ENCODE measurements at places on chromosomes 2 and 18. TPM values are rescaled to one million over a fixed set of nuclear protein-coding genes. Genes with fewer than 3 reads are reported as not detected.

BCL11A gene
- 3.3 TPM for total RNA-seq

TMEM127 gene
- total RNA-seq = 55.1 TPM

COL3A1 gene
- 300 TPM for total RNA-seq

SRD5A2 gene
- total RNA-seq = 7.0 TPM

GRCh38 chr2:181426672-181427071 lies 30.5 kb upstream of the ITGA4 start:
- H3K4me1 ChIP-seq = no peaks in the 10 kb centered on the region
- no peaks in the 10 kb centered on the region for H3K27me3 ChIP-seq
- H3K36me3 ChIP-seq = no peaks in the 10 kb centered on the region
- no peak overlapping the region for H3K27ac ChIP-seq
- H3K4me3 ChIP-seq = no peak overlapping the region

SERPINB10 gene
- not detected for total RNA-seq

GTF3C2 gene
- 57.7 TPM for total RNA-seq

DNA sequence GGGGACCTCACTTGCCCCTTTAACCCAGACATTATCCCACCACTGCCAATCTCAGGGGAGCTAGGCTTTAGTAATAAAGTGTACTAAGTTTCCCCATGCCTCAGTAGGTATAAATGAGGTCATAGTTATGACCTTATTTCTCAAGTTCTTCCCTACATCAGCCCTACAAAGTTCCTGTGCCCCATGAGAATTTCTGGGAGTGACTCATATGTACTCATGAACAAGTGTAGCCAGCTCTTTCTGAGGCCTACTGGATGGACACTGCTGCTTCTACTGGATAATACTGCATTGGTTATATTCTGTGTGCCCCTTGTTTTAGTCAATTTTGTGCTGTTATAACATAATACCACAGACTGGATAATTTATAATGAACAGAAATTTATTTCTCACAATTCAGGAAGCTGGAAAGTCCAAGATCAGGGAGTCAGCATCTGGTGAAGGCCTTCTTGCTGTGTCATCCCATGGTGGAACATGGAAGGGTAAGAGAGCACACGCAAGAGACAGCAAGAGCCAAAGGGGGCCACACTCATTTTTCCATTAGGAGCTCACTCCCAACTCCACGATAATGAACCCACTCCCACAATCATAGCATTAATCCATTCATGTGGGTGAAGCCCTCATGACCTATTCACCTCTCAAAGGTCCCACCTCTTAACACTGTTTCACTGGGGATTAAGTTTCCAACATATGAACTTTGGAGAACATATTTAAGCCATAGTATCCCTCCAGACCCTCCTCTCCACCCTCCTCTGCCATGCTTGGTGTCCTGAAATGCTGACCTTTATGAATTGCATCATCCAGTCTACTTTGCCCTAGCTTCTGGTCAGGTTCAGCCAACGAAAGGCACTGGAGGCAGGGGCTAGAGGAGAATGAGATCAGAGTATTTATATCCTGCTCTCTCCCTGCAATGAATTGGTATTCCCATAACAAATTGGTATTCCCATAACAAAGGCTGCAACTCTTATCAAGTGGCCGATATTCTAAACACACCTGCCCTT lies 25.4 kb upstream of the ST3GAL5 start:
- no peak for DNase-seq
- H3K27me3 ChIP-seq = no peaks in the 10 kb centered on the region
- peaks cover 7% of the 10 kb centered on the region for H3K4me1 ChIP-seq
- H3K36me3 ChIP-seq = no peaks in the 10 kb centered on the region

GRCh38 chr2:233343171-233343705 lies 11.1 kb upstream of the DGKD start:
- no peaks in the 10 kb centered on the region for H3K27me3 ChIP-seq
- no peaks in the 10 kb centered on the region for H3K36me3 ChIP-seq
- no peaks in the 10 kb centered on the region for H3K4me1 ChIP-seq
- DNase-seq = no peak
- H3K4me3 ChIP-seq = no peak overlapping the region

DNA sequence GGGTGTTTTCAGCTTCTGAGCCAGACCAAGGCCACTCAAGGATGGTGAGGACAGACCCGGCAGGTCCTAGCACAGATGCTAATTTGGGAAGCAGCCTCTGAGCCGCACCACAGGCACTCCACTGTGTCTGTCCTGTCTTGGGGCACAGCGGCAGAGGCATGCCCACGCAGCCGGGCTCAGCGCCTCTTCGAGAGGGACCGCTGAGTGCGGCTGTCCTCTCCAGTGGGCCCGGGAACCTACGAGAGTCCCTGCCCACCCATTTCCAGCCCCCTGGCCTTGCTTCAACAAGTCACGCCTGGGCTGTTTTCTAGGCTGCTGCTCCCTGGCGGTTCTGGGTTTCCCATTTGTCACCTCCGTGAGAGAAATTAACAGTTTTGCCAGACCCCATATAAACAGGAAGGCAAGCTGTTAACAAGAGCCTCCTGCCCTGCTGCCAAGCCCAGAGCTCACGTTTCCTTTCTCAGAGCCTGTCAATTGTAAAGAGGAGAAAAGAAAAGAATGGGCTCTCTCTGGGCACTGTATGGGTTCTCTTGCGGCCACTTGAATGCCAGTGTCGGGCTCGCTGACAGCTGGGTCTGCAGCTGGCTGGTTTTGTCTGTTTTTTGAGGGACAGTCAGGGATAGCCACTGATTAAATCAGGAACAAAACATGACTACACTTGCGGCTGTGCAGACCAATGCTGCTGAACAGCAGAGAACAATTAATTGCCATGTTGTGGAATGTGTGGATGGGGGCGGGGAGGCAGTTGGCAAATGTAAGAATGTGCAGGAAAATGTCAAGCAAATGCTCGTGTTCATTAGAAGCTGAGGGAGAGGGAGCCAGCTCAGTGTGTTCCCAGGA lies 30.6 kb downstream of the TMEM17 start:
- H3K36me3 ChIP-seq = no peaks in the 10 kb centered on the region
- peaks cover 46% of the 10 kb centered on the region for H3K4me1 ChIP-seq
- H3K27me3 ChIP-seq = no peaks in the 10 kb centered on the region
- H3K27ac ChIP-seq = peak overlapping the region; percentile 37
- DNase-seq = no peak

DNA sequence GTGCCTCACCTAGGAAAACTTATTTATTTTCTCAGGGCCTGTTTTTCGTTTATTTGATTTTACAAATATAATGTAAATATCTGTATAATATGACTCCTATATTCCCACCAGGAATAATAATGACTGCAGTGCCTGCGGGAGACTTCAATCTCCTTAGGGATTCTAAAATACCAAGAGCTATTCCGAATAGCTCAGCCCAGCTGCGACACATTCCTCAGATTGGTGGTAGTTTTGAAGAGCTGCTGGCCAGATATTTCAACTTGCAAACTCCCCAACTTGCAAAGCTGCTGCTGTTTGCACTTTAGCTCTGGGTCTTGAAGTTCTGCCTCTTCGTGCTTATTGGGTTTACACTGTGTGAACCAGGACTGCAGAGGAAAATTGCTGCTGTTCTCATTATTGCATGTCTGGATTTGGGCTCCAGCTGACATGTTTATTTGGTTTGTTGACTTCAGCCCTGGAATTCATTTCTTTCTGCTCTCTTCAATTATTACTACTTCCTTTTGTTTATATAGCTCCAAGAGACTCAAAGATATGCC lies 480.2 kb upstream of the CHST9 start:
- no peaks in the 10 kb centered on the region for H3K4me1 ChIP-seq
- no peaks in the 10 kb centered on the region for H3K27me3 ChIP-seq
- no peak overlapping the region for H3K4me3 ChIP-seq
- no peak overlapping the region for H3K27ac ChIP-seq
- H3K36me3 ChIP-seq = no peaks in the 10 kb centered on the region

GRCh38 chr2:100606726-100607343 lies 44.0 kb downstream of the PDCL3 start:
- no peaks in the 10 kb centered on the region for H3K4me1 ChIP-seq
- H3K4me3 ChIP-seq = no peak overlapping the region
- H3K27ac ChIP-seq = no peak overlapping the region
- H3K27me3 ChIP-seq = no peaks in the 10 kb centered on the region

DNA sequence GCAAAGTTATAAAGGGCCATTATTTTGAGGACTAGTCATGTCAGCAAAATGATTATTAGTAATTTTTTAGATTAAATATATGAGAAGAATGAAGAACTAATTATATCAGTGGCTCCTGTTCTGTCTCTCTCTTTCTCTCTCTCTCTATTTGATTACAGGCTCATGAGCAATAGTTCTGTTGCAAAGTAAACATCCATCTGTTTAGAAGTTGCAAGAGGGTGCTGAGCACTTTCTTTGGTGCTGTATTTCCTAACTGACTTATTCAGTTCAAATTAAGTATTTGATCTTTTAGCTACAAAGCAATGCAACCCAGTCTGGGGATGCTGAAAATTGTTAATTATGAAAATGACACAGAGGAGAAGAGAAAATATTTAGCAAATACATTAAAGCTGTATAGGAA lies 408.1 kb upstream of the UBE2E3 start:
- no peak for DNase-seq

APOB gene
- 0.46 TPM for total RNA-seq

DNA sequence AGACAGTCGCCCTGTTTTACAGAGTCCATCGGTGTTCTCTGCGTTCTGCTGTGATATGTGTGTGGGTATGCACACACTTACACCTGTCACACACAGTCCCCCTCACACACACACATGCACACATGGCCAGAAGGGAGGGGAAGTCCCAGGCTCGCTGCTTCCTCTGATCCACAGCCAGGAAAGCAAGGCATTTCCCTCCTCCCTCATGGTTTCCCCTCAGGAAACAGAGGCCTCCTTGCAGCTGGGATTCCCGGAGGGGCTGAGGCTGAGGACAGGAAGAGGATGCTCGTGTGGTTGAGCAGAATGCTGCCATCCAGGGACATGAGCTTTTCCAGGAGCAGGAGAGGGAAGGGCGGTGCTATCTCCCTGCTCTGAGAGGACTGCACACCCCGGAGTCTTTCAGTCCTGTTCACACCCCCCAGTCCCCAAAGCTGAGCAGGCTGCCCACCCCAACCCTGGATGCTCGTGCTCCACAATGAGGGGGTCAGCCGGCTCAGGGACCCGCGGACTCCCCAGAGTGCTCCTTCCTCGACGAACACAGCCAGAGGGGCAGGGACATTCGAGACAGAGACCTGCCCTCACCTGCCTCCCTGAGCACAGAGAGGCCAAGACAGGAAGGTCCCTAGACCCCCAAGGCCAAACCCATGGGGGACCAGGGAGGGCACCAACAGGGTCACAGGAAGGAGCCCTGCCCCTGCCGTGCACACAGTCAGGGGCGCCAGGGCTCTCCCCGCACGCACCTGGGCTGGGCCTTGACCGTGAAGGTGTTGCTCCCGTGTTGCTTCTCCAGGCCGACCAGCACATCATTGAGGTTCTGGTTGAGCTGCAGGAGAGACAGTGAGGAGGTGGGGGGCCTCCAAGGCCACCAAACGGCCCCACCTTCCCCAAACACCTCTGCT lies 45.3 kb downstream of the BIN1 start:
- no peak overlapping the region for H3K4me3 ChIP-seq
- no peaks in the 10 kb centered on the region for H3K27me3 ChIP-seq
- H3K27ac ChIP-seq = no peak overlapping the region
- no peaks in the 10 kb centered on the region for H3K36me3 ChIP-seq

GRCh38 chr2:29223257-29223656 lies 108.0 kb downstream of the CLIP4 start:
- H3K27ac ChIP-seq = no peak overlapping the region
- no peaks in the 10 kb centered on the region for H3K4me1 ChIP-seq
- no peak overlapping the region for H3K4me3 ChIP-seq
- H3K36me3 ChIP-seq = no peaks in the 10 kb centered on the region
- no peaks in the 10 kb centered on the region for H3K27me3 ChIP-seq

- H3K27ac ChIP-seq = no peak overlapping the region
- no peaks in the 10 kb centered on the region for H3K36me3 ChIP-seq
- no peak overlapping the region for H3K4me3 ChIP-seq
- no peaks in the 10 kb centered on the region for H3K27me3 ChIP-seq
Measured at GRCh38 chr2:12432985-12433625, 283.6 kb upstream of the TRIB2 start.

FEV gene
- total RNA-seq = 0.13 TPM

DNA sequence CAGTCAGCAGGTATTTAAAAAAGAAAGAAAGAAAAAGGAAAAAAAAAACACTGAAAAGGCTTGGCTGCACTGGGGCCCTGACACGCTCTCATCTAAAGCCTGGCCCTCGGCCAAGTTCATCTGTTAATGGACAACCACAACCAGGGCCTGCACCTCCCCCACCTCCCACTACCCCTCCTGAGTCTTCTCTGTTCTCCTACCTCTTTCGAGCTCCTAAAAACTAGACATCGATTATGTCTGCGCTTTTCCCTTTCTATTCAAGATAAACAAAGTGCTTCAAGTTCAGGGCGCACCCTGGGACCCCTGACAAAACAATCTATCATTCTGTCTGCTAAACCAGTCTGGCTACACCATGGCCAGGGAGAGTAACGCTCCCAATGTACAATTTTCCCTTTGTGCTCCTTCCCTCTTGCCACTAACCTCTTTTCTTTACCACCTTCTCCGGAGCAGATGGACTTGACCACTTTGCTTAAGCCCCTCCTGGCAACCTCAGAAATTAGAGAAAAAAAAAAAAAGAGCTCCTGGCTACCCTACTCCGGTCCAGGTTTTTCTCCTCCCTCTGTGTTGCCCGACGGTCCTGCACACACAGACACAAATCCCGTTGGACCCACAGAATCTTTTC lies 22.7 kb downstream of the BCL11A start:
- no peaks in the 10 kb centered on the region for H3K27me3 ChIP-seq
- no peak overlapping the region for H3K4me3 ChIP-seq
- no peaks in the 10 kb centered on the region for H3K4me1 ChIP-seq
- no peak overlapping the region for H3K27ac ChIP-seq

DNA sequence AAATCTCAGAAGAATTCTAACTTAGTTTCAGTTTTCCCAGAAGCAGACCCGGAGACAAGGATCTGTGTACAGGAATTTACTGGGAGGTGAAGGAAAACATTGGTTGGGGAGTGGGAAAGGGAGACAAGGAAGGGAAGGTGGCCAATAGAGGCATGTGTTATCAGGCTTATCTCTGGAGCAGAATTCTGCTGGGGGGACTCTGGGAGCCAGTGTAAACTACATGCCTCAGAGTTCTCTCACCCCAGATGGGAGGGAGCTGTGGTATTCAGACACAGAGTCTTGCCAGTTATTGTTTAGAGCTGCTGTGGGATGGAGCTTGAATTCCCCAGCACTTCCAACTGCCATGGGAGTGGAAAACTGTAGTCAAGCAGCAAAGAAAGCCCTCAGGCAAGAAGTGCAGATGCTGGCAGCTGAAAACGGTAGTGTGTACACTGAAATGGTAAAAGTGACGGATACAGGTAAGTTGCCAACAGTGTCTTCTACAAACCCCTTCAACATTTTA lies 19.0 kb downstream of the DNPEP start:
- H3K27ac ChIP-seq = no peak overlapping the region
- H3K36me3 ChIP-seq = no peaks in the 10 kb centered on the region
- no peak overlapping the region for H3K4me3 ChIP-seq
- H3K4me1 ChIP-seq = peaks cover 4% of the 10 kb centered on the region
- no peak for DNase-seq

DNA sequence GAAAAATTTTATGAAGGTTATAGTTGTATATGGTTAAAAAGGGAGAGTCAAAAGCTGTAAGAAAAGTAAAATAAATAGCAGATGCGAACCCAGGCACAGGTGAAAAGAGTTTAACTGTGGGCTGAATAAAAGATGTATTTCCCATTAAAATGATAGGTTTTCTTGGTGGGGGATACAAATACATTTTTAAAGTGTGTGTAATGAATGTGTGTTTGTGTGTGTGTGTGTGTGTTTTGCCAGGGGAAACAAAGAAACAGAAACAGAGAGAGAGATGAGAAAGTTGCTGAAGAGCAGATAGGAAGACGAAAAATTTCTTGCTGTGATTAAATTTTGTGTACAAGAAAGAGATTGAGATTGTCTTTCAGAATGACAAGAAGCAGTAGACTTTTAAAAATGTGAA lies 12.1 kb downstream of the TFPI start:
- H3K4me3 ChIP-seq = no peak overlapping the region
- no peaks in the 10 kb centered on the region for H3K4me1 ChIP-seq
- H3K27ac ChIP-seq = no peak overlapping the region
- no peak for DNase-seq
- H3K36me3 ChIP-seq = no peaks in the 10 kb centered on the region

ZNF892 gene
- 6.5 TPM for total RNA-seq
